Kidney glomerular epithelial cell (primary cell): ENCODE measurements at places on chromosomes 3 and 15.
A peak's percentile ranks its signal among the peaks of the same experiment; 100 is the strongest.

GRCh38 chr15:81948751-81949150 is 97.1 kb downstream of the MEX3B start:
- no peak for DNase-seq

DNA sequence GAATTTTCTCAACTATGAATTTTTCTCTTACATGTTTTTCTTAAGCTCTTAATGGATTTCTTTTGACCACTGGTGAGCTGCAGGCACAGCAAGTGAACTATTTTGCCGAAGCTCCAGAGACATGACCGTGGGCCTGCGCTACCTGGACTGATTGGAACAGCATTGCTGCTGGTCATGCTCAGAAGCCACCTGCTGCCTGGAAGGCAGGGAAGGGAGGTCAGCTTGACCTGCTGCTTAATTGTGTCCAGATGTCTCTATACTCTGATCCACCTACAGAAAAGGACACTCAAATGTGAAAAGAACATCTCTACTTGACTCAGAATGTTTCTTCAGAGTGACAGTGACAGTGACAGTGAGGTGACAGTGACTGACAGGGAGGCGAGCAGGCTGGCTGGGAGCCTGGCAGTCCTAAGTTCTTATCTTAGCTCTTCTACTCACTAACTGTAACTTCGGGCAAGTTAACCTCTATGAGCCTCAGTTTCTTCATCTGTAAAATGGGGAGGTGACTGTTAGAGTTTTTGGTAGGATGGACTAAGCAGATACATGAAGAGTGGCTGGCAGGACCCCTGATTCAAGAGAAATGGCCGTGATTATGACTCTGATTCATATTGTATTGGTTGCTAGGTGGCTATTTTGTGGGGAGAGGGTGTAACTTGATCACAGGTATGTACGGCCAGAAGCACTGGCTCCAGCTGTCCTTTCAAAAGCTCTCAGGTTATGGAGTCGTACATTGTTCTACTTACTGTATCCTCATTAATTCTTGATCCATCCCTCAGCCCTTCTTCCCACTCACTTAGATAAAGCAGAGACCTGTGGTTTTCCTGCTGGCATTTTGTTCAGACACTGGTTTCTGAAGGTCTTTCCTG is 54.8 kb upstream of the DLG1 start:
- DNase-seq, result no peak

DNA sequence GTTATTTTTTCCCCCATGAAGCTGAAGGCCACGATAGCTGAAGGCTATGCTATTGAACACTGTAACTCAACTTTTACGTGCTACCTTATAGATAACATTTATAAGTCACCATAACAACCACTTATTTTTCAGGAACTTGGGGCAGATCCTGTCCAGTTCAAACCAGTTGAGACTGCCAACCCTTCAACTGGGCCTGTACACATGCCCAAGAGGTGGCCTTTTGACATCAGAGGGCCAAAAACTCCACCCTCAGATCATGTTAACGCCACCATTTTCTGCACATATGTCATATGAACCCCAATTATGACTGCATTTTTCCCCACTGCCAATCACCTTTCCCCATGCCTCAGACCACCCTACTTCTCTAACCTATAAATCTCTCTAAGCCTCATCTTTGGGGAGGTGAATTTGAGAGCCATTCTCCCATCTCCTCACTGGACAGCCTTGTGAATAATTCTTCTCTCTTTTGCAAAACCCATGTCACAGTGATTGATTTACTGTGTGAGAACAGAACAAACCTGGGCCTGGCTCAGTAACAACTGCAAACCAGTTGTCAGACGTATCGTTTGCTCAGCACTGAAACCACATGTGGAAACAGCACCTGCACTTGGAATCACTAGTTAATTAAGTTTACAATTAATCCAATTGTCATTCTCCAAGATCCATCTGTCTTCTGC is 42.5 kb downstream of the ZNF445 start:
- DNase-seq, result no peak

DNA sequence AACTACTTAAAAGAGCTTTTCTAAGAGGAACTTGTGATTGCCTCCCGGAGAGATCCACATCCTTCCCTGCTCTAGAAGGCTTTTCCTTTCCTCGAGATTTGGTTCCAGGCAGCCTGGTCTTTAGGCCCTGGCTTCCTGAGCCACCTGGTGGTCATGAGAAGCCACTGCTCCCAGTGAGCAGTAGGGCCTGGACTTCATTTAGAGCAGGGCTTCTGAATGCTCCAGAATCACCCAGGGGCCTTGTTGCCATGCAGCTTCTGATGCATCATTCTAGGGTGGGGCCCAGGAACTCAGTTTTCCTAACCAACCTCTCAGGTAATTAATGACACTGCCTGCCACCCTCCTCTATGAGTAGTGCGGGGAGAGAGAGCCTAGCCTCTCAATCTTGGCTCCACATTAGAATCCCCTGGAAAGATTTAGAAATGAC is 29.6 kb downstream of the PSMD6 start:
- peak; percentile 81 for DNase-seq

GRCh38 chr3:193865339-193865738 is 270.6 kb upstream of the HES1 start:
- DNase-seq, result no peak

GRCh38 chr3:46742992-46743585 is 25.4 kb upstream of the PRSS50 start:
- no peak for DNase-seq

GRCh38 chr3:28317438-28318022 is 31.0 kb upstream of the ZCWPW2 start:
- peak; percentile 20 for DNase-seq

DNA sequence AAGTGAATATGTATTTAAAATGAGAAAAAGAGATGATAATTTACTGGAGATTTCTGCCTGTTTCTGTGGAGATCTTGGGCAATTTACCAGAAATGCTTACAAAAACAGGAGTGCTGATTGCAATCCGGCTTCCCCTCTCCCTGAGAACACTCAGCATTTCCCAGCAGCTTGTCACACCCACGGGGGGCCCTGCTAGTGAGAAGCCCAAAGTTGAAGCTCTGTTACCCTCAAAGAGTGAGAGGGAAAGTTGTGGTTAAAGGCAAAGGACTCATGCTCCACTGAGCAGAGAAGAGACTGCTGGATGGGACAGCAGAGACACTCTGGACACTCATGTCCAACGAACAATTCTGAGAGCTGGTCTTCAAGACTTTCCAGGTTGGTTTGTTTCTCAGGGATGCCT is 2.9 kb downstream of the MCTP2 start:
- no peak for DNase-seq

GRCh38 chr3:12400616-12401194 is 83.6 kb upstream of the TSEN2 start:
- DNase-seq, result peak; percentile 77

DNA sequence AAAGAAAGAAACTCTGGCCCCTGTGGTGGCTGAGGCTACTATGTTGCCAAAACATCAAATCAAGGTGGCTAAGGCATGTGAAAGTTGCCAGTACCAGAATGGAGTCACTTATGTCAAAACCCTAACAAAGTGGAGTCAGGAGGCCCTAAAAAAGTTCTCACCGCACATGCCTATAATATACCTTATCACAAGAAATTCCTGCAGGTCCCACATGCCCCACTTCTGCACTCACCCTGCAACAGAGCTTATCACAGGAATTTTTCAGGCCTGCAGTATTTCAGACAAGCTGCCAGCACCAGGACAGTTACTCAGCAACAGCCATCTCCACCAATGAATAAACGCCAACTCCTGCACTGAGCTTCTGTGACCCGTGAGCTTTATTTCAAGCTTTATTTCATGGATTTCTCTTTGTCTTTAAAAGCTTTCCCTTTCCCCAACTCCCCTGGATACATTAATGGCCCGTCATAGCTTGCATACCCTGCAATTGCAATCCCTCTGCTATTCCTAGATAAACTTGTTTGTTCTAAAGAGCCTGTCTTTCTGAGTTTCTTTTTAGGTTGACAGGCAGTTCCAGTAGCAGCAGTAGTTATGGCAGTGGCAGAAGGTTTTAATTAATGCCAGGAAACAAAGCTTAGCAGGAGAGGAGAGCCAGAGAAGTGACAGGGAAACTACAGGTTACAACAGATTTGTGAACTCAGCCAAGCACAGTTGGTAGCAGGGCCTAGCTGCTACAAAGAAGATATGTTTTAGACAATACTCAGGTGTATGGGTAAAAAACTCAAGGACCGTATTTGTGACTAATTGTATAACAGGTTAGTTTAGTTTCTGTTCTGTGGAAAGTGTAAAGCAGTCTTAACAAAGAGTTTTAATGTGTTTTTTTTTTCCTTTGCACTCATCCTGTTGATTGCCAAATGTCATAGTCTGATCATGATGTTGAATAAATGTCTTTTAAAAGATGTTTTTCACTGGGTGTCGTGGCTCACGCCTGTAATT is 15.9 kb upstream of the TMEM42 start:
- DNase-seq, result peak; percentile 8

GRCh38 chr3:53346922-53347260 is 452 bp downstream of the DCP1A start:
- no peak for DNase-seq

GRCh38 chr3:121430664-121431215 is 115.0 kb downstream of the POLQ start:
- no peak for DNase-seq

- no peak for DNase-seq
Observed at GRCh38 chr3:195254454-195255175, 16.3 kb downstream of the XXYLT1 start.

- no peak for DNase-seq
Observed at GRCh38 chr3:31743331-31744089, 210.8 kb downstream of the STT3B start.

GRCh38 chr15:80547264-80547663 is 143.1 kb downstream of the ARNT2 start:
- DNase-seq, result no peak
